CD14-positive monocyte (primary cell): ENCODE measurements at places on chromosomes 3 and 15.

DNA sequence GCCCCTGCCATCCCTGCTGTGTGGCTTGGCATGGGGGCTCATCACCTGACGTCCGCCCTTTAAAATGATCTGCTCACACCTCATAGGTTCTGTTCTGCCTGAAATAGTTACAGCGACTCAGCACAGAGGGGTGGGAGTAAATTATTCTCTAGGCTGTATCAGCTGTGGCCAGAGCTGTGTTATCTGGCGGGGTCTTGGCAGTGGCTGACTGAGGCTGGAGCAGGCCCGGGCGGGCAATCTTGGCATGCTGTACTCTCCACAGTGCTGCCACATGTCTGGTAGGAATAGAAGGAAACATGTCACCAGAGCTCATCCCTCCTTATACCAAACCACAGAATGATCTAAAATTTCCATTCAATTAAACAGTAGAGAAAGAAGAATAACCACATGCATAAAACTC is 499.9 kb upstream of the LMCD1 start:
- DNase-seq, result no peak

GRCh38 chr3:49295489-49296058 is 18.5 kb upstream of the C3orf62 start:
- peak; percentile 44 for DNase-seq

DNA sequence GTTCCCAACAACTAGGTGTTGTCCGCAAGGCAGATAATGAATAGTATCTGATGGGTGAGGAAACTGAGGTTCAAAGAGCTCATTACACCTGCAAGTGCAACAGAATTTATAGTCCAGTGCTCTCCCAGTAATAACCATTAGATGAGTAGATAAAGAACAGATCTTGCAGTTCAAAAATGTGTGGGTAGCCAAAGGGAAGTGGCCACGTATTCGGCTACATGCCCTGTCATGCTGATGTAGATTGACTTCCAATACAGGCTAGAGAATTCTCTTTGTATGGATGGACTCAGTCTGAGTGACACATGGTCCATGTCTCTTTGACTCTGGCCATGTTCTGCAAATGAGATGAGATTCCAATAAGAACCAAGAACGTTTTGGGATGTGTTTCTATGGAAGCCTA is 187.9 kb upstream of the LPP start:
- peak; percentile 56 for DNase-seq

GRCh38 chr3:112633757-112634156 is 7.2 kb downstream of the CCDC80 start:
- no peak for DNase-seq

DNA sequence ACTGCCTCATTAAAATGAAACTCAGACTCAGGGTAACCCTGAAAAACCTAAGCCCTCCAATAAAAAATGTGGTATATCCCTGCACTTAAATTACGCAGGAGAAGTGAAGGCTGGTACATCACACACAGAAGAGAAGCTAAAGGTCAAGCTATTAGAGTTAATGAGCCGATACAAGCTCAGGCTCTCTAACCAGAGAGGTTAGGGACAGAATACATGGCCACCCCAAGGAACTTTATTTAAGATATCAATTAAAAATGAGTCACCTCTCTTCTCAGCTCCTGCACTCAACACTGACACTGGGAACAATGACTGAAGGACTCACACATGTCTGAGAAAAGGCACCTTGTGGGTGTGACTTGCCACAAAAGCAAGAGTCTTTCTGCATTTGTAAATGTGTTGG is 800.6 kb upstream of the CFAP20DC start:
- no peak for DNase-seq

DNA sequence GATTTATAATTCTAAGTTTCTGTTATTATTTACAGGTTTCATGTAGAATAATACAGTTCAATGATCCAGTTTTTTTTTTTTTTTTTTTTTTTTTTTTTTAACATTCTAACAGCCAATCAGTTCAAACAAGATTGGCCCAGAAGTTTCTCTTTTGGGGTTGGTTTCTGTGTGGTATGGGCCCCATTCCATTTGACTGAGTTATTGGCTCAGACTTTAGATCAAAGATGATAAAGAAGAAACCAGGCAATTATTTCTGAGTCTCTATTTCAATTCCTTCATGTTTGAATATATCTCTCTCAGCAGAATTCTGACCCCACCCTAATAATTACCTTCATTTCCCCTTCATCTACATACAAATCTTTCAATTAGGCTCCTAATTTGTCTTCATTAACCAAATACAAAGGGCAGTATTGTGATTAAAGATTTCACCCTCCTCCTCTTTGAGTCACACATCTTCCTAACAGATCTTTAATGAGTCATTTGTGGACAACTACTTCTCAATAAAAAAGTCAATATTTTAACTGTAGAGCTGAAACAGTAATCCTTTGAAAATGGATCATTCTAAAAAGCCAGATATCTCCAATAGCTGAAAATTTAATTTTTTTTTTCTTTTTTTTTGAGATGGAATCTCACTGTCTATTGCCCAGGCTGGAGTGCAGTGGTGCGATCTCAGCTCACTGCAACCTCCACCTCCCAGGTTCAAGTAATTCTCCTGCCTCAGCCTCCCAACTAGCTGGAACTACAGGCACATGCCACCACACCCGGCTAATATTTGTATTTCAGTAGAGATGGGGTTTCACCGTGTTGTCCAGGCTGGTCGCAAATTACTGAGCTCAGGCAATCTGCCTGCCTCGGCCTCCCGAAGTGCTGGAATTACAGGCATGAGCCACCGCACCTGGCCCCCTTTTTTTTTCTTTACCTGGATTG is 878.8 kb downstream of the NAALADL2 start:
- DNase-seq, result no peak

DNA sequence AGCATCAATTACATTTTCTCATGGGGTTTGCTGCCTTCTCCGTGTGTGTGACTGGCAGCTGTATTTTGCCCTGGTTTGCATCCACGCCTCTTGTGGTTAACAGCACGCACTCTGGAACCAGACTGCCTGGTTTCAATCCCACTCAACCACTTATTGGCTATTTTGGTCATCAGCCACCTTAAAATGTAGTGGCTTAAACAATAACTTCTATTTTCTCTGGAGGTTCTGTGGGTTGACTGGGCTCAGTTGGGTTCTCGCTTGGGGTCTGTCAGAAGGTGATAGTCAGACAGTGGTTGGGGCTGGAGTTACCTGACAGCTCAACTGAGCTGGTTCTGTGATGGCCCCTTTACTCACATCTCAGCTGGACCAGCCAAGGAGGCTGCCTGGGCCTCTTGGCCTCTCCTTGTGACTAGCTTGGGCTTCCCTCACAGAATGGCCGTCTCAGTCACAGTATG is 36.8 kb downstream of the EHD4 start:
- no peak for DNase-seq

GRCh38 chr15:89912145-89912673 is 543 bp downstream of the ARPIN start:
- DNase-seq, result no peak

DNA sequence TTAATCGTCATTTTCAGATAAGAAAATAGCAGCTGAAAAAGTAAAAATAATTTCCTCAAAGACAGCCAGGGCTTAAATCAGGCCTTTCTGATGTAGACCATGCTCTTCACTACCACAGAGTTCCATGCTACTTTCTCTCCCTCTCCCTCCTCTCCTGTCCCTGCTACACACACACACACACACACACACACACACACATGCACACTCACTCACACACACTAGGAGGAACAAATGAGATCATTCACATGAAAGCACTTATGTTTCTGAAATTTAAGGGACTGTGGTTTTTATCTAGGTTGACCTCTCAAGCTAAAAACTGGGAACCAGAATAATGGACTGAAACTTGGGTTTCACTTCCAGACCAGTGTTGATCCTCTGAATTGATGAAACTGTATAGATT is 4.1 kb upstream of the PSMA4 start:
- no peak for DNase-seq
